ENCODE measurements at places on chromosomes 12 and 14. TPM values are rescaled to one million over a fixed set of nuclear protein-coding genes. Genes with fewer than 3 reads are reported as not detected.

The ZDHHC22 gene
- total RNA-seq = under 0.01 TPM

The MYF6 gene
- 9.8 TPM for total RNA-seq

The IKZF4 gene
- 2.0 TPM for total RNA-seq

The IFT81 gene
- total RNA-seq = 21.9 TPM

The PRPH gene
- total RNA-seq = 0.99 TPM

The PDE6H gene
- 0.59 TPM for total RNA-seq

The SLC5A8 gene
- total RNA-seq = 1.7 TPM

GRCh38 chr12:501722-502447, 42.1 kb downstream of the B4GALNT3 start:
- DNase-seq = no peak

DNA sequence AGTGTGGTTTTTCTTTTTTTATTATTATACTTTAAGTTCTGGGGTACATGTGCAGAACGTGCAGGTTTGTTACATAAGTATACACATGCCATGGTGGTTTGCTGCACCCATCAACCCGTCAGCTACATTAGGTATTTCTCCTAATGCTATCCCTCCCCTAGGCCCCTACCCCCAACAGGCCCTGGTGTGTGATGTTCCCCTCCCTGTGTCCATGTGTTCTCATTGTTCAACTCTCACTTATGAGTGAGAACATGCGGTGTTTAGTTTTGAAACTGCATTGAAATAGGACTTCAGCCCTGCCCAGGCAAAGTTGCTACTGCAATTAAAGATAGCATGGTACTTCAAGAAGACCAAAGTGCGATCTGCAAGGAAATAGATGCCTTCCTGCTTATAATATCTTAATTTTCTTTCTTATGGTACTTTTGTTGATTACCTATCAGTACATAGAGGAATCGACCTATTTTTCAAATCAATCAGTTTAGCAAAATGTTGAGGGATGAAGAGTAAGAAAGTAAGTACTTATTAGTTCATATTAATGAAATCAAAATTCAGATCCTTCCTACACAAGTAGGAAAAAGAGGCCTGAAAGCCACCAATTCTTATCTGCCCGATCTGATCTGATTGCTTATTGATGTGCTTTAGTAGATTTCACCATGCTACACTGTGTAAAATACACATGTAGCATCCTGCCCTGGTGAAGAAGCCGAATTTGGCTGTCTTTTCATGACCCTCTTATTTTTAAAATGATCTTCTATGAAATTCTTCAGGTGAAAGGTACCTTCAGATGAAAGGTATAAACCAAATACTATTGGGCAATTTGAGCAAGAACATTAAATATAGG, 1.6 kb downstream of the LTA4H start:
- no peak for DNase-seq

DNA sequence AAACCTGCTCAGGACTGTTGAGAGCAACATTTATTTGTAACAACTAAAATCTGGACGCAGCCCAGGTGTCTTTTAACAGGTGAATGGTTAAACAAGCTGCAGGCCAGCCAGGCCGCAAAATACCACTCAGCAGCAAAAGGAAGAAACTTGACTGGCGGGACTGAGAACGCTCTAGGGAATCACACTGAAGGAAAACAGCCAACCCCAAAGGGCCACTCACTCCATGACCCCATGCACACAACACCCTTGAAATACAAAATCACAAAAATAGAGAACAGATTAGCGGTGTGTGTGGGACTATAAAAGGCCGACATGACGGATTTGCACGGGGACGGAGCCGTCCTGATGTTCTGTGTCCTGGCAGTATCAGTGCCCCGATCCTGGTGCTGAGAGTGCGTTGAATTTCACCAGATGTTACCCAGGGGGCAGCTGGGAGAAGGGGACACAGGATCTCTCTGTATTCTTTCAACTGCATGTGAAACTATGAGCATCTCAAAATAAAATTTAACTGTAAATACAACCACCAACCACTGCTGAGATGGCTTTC, 23.0 kb downstream of the VPS37B start:
- peak; percentile 24 for DNase-seq

- DNase-seq = peak; percentile 48
Observed at GRCh38 chr12:46553911-46554310, 181.3 kb upstream of the SLC38A2 start.

DNA sequence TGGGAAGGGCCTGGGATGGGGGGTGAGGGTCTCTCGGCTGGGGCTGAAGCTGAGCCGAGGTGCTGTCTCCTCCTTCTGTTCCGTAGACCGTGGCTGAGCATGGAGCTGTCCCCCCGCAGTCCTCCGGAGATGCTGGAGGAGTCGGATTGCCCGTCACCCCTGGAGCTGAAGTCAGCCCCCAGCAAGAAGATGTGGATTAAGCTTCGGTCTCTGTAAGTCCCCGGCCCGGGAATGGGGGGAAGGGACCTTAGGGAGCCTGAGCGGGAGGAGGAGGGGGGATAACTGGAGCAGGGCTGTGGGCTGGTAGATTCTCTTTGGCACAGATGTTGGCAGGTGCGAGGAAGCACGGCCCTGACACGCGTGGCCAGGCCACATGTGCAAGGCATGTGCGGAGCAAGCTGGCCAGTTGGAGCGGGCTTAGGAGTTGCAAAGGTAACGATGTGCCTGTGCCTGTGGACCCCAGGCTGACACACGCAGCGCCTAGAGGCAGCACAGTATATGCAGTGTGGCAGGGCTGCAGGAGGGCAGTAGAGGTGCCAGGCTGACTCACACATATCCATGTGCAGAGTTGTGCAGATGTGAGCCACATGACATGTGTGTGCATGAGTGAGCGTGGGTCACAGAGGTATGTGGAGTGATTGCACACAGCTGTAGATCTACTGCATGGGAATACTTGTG, 512 bp downstream of the PDE1B start:
- peak; percentile 7 for DNase-seq

GRCh38 chr14:44803239-44803905, 158.4 kb downstream of the KLHL28 start:
- DNase-seq = peak; percentile 54

DNA sequence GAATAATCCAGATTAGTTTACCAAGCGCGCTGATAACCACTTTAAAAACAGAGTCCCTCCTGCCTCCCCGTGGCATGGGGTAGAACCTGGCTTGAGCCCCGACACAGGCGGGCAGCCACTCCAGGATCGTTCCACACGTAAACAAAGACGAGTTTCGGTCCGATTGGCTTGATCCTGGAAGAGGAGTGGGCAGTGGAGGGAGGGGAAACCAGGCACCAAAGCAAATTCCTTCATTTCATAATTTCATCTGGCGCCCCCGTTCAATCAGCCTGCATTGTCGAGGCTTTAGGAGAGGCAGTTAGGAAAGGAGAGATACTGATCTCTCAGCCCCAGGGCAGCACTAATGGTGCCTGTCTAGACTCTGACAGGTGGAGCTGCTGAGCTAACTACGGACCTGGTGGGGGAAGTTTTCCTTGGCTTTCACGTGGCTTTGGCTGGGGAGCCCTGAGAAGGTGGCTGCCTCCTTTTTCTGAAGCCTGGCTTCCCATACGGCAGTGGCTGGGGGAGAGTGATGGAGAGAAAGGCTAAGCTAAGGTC, 751 bp upstream of the GPRC5A start:
- peak; percentile 22 for DNase-seq

DNA sequence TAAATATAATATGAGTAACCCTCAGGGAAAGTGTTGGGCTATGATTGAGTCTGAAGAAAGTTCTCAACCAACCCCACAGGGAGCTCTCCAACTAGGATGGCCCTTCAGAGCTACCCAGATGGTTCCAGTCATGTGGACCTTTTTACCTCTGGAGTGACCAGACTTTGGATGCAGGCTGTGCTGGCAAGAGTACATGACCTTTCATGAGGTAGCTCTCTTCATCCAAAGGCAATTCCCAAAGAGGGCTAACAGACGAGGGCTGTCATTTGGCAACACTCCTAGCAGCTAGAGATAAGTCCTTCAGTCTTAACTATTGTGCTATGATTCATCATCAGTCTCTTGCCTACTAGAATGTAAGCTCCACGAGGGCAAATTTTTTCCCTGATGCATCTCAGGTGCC, 75.4 kb downstream of the DUSP6 start:
- DNase-seq = no peak

DNA sequence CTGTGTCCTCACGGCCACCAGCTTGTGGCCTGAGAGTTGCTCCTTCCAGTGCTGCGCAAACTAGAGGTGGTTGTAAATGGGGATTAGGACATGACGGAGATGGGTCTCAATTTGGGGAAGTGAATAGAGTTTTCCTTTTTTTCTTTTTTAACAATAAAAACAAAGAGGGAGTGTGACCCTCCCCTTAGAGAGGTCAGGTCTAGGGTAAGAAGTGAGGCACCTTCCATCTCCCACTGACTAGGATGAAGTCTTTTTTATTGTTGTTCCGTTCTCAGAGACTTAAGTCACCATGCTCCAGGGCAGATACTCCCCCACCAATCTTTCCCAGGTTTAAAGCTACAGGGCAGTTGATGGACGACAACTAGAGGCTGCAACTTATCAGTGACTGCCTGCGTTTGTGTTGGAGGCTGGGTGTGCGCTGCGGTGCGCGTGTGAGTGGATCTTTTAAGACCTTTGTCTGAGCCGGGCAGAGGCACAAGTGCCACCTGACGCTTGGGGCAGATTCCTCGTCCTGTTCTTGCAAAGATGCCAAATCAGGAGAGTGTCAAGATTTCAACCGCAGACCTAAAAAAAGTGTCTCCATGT, 2.1 kb upstream of the GSC start:
- DNase-seq = no peak

GRCh38 chr12:12531194-12531593, 31.5 kb downstream of the DUSP16 start:
- DNase-seq = no peak

- no peak for DNase-seq
Observed at GRCh38 chr14:35391388-35391710, 13.2 kb downstream of the NFKBIA start.

GRCh38 chr14:75297411-75298040, 18.9 kb downstream of the FOS start:
- DNase-seq = no peak

- DNase-seq = no peak
Observed at GRCh38 chr12:86230516-86231146, 25.6 kb downstream of the MGAT4C start.

DNA sequence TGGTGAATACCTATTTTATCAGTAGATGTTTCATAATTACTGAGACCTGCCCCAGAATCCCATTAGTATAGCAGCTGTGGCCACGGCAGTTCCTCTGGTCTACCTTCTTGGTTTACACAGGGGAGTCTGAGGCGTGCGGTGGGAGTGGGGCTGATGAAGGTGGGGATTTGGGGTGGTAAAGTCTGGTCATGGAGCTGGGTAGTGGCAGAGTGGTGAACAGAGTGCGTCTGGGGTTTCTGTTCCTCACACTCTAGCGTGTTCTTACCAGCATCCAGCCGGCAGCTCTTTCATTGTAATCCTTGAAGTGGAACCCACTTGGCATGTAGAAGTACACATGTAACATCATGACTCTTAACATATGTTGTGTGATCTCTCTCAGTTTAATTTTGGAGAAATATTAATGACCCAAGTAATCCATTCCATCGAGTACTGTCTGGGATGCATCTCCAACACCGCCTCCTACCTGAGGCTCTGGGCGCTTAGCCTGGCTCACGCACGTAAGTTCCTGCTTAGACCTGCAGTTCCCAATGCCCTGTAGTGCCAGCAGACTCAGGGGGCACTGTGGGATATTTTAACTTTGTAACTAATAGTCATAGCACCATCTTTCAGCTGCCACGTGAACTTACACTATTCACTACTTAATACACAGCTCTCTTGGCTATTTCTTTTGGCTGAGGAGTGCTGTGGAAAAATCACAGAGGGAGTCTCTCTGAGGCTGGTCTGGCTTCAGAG, 7.9 kb upstream of the DNAH10 start:
- no peak for DNase-seq

DNA sequence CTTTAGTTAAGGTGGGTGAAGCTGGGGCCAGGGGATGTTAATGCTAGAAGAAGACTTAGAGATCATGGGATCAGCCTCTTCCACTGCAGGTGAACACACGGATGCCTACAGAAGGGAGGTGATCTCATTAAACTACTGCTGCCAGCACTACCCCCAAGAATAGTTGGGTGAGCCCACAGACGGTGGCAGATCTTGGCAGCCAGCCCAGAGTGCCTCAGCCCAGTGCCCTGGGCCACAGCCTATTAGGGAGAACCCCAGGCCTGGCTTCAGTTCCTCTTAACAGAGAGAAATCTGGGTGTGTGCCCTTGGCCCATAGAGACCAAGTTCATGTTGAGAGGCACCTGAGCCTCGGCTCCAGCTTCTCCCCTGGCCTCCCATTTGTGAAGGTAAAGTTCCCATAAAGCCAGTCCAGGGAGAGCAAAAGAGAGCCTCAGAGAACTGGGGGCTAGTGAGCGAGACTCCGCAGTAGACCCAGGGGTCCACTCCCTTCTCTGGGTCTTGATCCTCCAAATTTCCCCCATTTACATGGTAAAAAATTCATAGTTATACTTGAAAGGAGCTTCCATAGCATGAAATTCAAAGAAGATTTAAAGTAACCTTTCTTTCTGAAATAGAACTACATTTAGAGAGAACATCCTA, 125.0 kb upstream of the CCND2 start:
- no peak for DNase-seq

DNA sequence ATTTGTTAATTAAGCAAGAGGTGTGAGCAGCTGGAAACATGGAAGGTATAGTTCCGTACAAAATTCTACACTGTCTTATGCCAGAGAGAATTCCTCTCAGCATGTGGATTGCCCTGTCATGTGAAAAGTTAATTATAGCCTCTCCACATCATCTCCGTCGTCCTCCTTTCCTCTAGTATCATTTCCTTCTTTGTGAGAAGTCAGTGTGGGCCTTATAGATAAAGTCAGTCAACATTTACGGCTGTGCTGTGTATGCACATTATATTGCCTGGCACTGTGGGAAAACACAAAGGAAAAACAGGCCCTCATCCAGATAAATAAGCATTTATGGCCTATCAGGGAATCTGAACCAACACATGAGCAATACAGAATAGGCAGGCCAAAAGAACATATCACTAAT, 236.6 kb downstream of the SEC23A start:
- no peak for DNase-seq

DNA sequence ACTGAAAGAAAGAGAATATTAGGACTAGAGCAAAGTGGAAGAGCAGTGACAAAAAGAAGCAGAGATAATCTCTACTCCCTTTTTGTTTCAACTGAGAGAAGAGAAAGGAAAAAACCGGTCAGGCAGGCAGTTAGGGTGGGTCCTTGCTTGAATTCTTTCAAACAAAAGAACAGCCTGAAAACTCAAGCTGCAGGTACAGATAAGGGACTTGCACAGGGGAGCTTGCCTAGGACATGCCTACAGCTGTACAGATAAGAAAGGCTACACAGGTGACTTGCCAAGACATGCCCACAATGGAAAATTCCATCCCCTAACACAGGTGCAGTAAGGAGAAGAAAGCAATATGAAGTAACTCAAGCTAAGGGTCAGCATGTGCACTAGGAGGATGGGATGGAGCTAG, 532.2 kb upstream of the MIS18BP1 start:
- no peak for DNase-seq

- no peak for DNase-seq
Observed at GRCh38 chr14:74973905-74974363, 18.5 kb upstream of the PGF start.

DNA sequence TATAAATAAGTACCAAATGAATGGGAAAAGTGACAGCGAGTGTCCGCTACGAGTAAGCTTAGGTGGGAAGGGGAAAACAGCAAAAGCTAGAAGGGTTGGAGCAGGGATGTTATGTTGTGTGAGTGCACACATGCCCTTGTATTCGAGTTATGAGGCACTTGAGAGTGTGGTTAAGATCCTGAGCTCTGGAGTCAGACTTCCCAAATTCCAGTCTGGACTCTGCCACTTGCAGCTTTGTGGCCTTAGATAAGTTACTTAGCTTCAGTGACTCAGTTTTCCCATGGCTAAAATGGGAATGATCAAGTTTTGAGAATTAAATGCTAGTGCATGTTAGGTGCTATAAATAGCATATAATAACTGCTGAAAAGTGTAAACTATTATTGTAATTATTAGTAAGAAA, 44.9 kb downstream of the KTN1 start:
- DNase-seq = no peak

Data from skin of body (tissue), 3 donors.